ENCODE measurements at places on chromosomes 12 and 14. TPM values are rescaled to one million over a fixed set of nuclear protein-coding genes. Genes with fewer than 3 reads are reported as not detected.

FERMT2 gene
- 195 TPM for total RNA-seq

CAPZA3 gene
- total RNA-seq = not detected

TCL1B gene
- total RNA-seq = not detected

SYNJ2BP gene
- total RNA-seq = 11.9 TPM

SMCO2 gene
- not detected for total RNA-seq

MYBPC1 gene
- not detected for total RNA-seq
